ENCODE measurements at places on chromosomes 6 and 20.

DNA sequence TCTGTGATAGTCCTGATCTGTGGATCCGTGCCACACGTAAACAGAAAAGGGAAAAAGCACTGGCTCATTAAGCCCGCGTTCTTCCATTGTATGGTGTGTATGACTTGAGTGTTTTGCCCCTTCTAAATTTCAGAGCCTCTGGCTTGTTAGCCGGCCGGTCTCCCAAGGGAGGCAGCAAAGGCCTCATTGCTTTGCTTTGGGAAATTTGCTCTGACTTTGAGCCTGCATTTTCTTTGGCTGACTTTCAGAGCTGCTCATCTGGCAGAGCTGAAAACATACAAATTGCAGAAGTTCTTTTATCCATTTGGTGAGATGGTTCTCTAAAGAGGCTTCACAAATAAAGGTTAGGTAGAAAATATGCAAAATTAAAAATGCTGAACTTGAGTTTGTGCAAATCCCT lies 123.0 kb downstream of the UTRN start:
- no peak for DNase-seq

GRCh38 chr6:33584700-33585402 lies 4.8 kb upstream of the BAK1 start:
- no peak for DNase-seq

DNA sequence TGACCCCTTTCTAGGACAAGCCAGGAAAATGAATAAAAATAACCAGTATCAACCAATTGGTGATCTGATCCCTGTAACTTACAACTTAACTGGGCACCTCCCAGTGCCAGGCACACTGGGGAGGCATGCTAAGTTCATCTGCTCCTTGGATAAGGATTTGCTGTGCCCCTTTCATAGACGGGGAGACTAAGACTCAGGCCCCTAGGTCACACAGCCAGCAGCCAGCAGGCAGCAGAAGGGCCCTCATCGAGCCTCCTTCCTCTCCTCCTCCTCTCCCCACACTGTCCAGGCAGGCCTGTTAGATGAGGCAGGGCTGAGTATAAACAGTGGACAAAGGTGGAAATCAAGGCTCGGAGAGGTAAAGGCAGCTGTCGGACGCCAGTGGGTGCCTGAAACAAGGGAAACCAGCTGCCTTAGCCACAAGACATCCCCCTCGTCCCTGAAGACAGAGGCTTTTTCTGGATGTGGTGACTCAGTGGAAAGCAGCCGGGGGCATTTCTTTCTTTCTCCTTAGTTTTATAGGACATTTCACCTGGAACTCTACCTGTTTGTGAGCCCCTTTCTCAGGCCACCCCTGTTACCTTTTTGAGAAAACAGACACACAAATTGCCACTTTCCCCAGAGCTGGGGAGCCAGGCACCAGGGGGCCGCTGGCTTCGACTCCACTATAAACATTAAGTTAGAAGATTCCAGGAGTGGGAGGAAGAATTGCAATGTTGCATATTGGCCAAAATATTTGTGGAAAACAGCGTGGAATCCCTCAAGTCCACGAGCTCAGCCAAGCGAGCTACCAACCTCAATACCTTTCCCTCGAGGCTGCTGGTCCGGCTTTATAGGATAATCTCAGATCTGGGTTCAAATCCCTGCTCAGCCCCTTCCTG lies 166.0 kb downstream of the PREX1 start:
- no peak for DNase-seq

- no peak for DNase-seq
Measured at GRCh38 chr6:20486641-20487040, 47.6 kb upstream of the CDKAL1 start.
